Activated CD4-positive, alpha-beta memory T cell treated with anti-CD3 and anti-CD28 coated beads, Interleukin-2, amount 10 ng/mL, durations not matched to agents 7 days and 5 days (primary cell): ENCODE measurements at places on chromosomes 16 and 17.
A peak's percentile ranks its signal among the peaks of the same experiment; 100 is the strongest.

DNA sequence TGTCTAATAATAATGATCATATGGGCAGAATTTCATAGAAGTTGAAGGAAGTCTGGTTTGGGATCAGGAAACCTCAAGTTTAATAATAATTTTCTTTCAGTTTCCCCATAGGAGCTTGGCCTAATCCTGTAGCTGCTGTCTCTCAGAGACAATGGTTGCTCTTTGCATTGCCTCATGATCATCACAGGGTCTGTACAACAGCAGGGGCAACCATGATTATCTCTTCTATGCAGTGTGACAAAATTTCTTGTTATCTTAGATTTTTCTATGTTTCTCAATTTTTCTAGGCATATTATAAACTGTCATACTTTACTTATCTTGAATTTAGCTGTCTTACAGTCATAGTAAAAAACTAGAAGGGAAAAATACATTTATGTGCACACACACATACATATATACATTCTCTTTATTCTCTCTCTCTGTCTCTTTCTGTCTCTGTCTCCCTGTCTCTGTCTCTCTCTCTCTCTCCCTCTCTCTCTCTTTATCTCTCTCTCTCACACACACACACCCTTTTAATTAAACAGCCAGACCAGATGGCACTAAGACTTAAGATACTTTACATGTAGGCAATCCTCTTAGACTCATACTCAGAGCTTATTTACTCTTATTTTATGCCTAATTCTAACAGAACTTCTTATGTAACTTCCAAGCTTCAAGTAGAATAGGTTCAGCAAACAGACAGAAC lies 30.5 kb downstream of the SMIM36 start:
- no peak for DNase-seq

- no peak for DNase-seq
These were observed 14.2 kb downstream of the CRYM start for GRCh38 chr16:21263640-21264570.

DNA sequence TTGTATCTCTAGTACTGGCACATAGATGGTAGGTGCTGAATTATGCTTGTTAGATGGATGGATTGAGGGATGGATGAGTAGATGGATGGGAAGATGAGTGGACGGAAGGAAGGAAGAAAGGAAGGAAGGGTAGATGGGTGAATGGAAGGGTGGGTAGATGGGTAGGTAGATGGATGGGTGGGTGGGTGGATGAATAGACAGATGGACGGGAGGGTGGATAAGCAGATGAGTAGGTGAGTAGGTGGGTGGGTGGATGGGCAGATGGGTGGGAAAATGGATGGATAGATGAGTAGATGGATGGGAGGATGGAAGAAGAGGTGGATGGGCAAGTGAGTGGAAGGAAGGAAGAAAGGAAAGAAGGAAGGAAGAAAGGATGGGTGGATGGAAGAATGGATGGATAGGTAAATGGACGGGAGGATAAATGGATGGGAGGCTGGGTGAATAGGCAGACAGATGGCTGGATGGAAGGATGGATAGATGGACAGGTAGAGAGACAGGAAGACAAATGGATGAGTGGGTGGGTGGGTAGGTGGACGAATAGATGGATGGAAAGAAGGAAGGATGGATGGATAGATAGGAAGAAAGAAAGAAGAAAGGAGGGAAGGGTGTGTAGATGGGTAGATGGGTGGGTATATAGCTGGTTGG lies 56.9 kb downstream of the MYH11 start:
- no peak for DNase-seq

DNA sequence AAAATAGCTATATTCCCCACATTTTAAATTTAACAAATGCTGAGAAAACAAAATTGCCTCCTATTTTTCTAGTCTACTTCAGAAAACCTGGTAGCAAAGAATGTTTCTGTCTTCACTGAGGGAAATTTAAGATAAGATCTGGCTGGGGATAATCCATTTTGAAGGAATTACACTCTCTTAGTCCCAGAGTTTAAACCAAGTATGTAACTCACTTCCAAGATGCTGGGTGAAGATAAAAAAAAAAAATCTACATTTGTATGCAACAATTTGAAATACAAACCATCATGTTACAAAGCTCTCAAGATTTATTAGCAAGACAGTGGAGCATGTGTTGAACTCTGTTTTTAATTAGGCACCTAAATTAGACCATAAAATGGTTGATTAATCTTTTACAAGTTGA lies 5.7 kb downstream of the HS3ST3B1 start:
- no peak for DNase-seq

GRCh38 chr16:477301-478157 lies 50.0 kb upstream of the CAPN15 start:
- no peak for DNase-seq

- peak; percentile 47 for DNase-seq
These were observed 31.1 kb downstream of the RAI1 start for GRCh38 chr17:17712268-17712924.

GRCh38 chr17:44279666-44280391 lies 11.9 kb upstream of the SLC4A1 start:
- DNase-seq, result peak; percentile 33

GRCh38 chr17:63354256-63354655 lies 91.8 kb downstream of the CYB561 start:
- no peak for DNase-seq

GRCh38 chr16:4847774-4848587 lies 700 bp downstream of the UBN1 start:
- peak; percentile 48 for DNase-seq

GRCh38 chr16:89170346-89171215 lies 967 bp upstream of the CDH15 start:
- no peak for DNase-seq

- no peak for DNase-seq
These were observed 107.1 kb downstream of the RAP1GAP2 start for GRCh38 chr17:2903193-2903974.

DNA sequence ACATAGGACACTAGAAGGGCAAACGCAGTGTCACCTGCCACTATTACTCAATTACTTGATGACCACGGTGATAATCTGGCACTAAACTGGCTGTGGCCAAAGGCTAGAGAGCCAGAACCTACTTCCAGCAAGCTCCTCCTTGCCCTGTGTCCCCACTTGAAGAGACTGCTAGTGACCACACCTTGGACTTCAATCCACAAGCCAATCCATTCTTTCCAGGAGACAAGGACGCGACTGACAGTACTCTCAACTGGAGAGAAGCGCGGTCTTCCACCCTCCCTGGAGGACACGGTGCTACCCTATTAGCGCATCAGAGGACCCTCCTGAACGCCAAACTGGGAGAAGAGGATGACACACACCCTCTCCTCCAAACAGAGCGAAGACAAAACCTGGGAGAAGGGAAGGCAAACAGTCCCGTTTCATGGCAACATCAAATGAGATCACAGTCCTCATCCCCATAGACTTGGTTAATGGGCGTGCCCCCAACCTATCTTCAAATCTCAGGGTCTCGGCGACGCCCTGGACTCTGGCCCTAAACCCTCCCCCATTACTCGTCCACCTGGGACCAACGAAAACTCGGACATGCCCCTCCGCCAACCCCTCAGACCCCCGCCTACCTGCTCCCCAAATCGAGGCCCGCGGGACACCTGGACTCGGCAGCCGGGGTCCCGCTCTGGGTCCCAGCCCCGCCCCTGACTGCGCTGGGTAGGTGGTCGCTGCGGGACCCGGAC lies 508 bp downstream of the FLCN start:
- DNase-seq, result no peak

DNA sequence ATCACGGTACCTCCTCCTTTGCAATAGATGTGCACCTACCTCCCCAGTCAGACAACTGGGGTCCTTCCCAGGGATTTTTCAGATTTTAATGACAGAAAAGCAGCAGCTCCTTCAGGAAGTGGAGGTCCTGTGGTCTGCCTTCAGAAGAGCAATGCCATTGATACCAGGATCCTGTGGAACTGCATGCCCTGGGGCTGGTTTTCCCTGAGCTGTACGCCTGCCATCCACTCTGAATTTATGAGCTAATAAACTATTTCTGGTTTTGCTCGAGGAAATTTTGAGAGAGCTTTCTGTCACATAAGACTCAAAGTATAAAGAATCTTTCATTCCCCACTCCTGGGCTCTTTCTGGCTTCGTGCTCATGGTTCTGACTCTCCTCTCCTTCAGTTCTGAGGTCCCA lies 10.0 kb upstream of the CCL23 start:
- DNase-seq, result no peak

DNA sequence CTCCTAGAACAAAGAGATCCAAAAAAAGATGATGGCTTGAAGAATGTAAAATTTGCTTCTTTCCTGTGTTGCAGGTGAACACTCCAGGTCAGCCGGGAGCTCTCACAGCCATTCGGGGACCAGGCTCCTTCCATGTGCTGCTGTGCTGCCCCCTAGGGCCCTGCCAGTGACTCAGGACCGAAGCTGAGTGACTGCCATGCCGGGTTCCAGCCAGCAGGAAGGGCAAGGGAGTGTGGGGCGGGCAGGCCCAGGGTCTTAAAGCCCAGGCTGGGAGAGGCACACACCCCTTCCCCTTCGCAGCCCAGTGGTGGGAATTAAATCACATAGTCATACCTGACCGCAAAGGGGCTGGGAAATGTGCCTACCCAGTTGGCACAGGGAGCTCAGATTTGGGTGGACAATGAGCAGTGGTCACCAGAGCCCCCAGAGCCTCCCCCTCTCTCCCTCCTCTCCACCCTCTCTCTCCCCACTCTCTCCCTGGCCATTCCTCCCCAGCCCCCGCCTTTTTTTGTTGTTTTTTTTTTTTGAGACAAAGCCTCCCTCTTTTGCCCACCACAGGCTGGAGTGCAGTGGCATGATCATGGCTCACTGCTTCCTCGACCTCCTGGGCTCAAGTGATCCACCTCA lies 11.5 kb downstream of the EPOP start:
- peak; percentile 53 for DNase-seq

DNA sequence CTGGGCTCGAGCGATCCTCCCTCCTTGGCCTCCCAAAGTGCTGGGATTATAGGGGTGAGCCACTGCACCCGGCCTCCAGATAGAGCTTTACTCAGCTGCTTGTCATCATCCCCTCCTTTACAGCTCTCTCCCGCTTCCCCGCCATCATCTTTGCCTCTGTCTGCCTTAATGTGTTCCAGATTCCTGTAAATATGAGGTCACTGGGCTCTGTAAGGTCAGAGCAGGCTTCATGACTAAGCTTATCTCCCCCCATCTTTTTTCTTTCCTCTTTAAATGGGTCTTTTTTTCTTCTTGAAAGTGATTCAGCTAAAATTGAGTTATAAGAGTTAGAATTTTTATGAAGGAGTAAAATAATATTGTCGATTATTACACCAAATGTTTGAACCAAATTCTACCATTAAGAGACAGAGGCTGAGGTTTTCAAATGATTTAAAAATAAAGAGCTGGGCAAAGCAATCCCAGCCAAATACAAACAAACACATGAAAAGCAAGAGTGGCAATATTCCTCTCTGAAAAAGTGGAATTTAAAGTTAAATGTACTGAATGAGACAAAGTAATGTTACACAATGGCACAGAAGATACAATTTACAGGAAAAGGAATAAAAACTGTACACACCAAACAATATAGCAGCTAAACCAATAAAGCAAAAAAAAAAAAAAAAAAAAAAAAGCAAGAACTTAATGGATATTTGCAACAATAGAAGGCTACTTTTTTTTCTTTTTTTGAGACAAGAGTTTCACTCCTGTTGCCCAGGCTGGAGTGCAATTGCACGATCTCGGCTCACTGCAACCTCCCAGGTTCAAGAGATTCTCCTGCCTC lies 62.1 kb downstream of the CRISPLD2 start:
- no peak for DNase-seq

DNA sequence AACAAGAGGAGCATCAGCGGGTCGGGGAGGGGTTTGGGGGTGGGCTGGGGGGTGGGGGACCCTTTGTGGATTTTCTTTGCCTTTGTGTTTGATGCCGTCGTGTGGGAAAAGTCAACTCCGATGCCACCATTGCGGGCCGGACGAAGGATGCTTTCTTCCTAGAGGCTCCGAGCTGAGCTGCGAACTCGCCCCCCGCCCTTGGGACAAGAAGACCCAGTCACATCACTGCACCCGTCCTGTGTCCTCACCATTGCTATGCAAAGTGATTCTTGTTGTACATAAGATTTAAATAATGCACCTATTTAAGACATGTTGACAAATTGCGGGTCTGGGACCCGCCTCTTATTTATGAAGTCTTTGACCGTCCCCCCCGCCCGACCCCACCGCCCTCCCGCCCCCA lies 69.0 kb upstream of the PLCG2 start:
- DNase-seq, result no peak

DNA sequence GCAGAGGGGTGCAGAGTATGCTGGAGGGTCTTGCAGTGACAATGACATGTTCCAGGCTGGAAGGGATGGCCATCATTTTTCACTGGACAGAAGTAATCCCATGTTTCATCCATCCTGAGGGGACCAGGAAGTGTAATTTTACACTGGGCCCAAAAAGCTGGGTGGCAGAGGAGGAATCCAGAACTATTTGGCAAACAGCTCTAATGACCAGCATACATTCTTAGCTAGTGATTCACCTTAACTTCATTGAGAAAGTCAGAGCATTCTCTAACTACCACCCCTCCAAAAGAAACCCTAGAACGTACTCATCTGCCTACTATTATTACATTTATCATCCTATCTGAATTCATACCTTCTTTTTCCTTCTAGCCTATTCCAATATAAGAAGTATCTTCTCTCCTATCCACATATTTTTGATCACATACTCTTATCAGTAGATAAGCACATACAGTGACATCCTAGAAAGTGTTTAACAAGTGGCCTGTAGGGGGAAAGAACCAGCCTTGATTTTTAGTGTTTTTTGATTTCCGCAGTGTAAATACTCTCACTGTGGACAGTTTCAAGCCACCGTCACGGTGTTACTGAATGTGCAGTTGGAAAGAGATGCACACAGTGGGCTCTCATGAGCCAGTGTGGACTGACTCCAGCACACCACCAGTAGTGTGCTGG lies 118.1 kb downstream of the FTO start:
- DNase-seq, result no peak

- DNase-seq, result no peak
These were observed 79.8 kb downstream of the HELZ start for GRCh38 chr17:67165201-67165600.

GRCh38 chr16:48232493-48233040 lies 11.5 kb upstream of the LONP2 start:
- DNase-seq, result no peak

- DNase-seq, result no peak
These were observed 23.1 kb downstream of the GABARAPL2 start for GRCh38 chr16:75589306-75589705.

DNA sequence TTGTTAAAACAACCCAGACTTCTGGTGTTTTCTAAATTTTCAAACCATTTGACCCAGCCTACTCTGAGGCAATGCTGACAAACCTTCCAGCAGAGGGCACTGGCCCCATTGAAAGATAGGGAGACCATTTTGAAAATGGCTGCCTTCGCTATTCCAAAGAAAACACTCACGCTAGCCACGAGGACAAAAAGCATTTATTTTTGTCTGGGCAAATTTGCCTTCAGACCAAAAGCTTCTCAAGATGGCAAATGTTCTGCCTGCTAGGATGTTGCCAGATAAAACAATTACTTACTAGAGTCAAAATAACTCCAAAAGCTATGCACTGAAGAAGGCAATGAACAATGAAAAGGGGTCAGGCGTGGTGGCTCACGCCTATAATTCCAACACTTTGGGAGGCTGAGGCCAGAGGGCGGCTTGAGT lies 296.7 kb upstream of the IRX5 start:
- no peak for DNase-seq

GRCh38 chr17:68775318-68775717 lies 174.2 kb upstream of the FAM20A start:
- DNase-seq, result no peak

- DNase-seq, result no peak
These were observed 854.1 kb downstream of the KCNJ2 start for GRCh38 chr17:71023249-71024030.
